Bronchus fibroblast of lung (primary cell): ENCODE measurements at places on chromosomes 1 and 21. TPM values are rescaled to one million over a fixed set of nuclear protein-coding genes. Genes with fewer than 3 reads are reported as not detected.

BCL10 gene
- 19.0 and 21.0 TPM in 2 replicates for total RNA-seq

KLHDC8A gene
- not detected in 2 replicates for total RNA-seq

ARMH1 gene
- total RNA-seq = 0.30 TPM in 1 of 2 replicates, not detected in the other

FBXO44 gene
- total RNA-seq = 8.9 and 10.1 TPM in 2 replicates

FAM78B gene
- 0.15 and 0.17 TPM in 2 replicates for total RNA-seq

ESRRG gene
- total RNA-seq = under 0.01 and 0.30 TPM in 2 replicates

KRTAP27-1 gene
- total RNA-seq = not detected in 2 replicates

TCHH gene
- total RNA-seq = not detected in 2 replicates

FCGR2B gene
- not detected in 2 replicates for total RNA-seq

HOOK1 gene
- not detected in 2 replicates for total RNA-seq

HRNR gene
- not detected in 2 replicates for total RNA-seq

OVAAL gene
- not detected in 2 replicates for total RNA-seq

DCST1 gene
- not detected in 2 replicates for total RNA-seq

PRAMEF20 gene
- not detected in 2 replicates for total RNA-seq

LEMD1 gene
- not detected in 2 replicates for total RNA-seq

SPRR2E gene
- not detected in 2 replicates for total RNA-seq

COL18A1 gene
- total RNA-seq = 100 TPM in 2 replicates

TXNDC12 gene
- 47.1 and 50.8 TPM in 2 replicates for total RNA-seq

DENND2C gene
- total RNA-seq = 0.84 and 0.89 TPM in 2 replicates

IL6R gene
- 2.1 and 3.7 TPM in 2 replicates for total RNA-seq

CFAP141 gene
- not detected in 2 replicates for total RNA-seq

INAVA gene
- 0.34 and 2.5 TPM in 2 replicates for total RNA-seq

HTR6 gene
- not detected in 2 replicates for total RNA-seq

MX2 gene
- total RNA-seq = 0.45 and 1.5 TPM in 2 replicates

NHLH1 gene
- total RNA-seq = under 0.01 TPM in 1 of 2 replicates, not detected in the other

KIF14 gene
- 10.0 and 11.6 TPM in 2 replicates for total RNA-seq

TMPRSS3 gene
- total RNA-seq = not detected in 2 replicates

CRYBG2 gene
- 1.3 TPM in 1 of 2 replicates, not detected in the other for total RNA-seq

SPRR2D gene
- not detected in 2 replicates for total RNA-seq

CCSAP gene
- 4.2 and 6.1 TPM in 2 replicates for total RNA-seq

IL20 gene
- not detected in 2 replicates for total RNA-seq

IARS2 gene
- 50.8 and 51.6 TPM in 2 replicates for total RNA-seq

PTPN7 gene
- not detected in 2 replicates for total RNA-seq

CLCA2 gene
- under 0.01 and 0.15 TPM in 2 replicates for total RNA-seq

PTPRC gene
- total RNA-seq = not detected in 2 replicates

KRTAP12-2 gene
- total RNA-seq = not detected in 2 replicates

METTL13 gene
- 25.9 and 27.9 TPM in 2 replicates for total RNA-seq

ENAH gene
- total RNA-seq = 26.3 and 33.6 TPM in 2 replicates
